Left ventricle myocardium inferior (tissue), 1 donor: ENCODE measurements at places on chromosomes 7 and 10.

DNA sequence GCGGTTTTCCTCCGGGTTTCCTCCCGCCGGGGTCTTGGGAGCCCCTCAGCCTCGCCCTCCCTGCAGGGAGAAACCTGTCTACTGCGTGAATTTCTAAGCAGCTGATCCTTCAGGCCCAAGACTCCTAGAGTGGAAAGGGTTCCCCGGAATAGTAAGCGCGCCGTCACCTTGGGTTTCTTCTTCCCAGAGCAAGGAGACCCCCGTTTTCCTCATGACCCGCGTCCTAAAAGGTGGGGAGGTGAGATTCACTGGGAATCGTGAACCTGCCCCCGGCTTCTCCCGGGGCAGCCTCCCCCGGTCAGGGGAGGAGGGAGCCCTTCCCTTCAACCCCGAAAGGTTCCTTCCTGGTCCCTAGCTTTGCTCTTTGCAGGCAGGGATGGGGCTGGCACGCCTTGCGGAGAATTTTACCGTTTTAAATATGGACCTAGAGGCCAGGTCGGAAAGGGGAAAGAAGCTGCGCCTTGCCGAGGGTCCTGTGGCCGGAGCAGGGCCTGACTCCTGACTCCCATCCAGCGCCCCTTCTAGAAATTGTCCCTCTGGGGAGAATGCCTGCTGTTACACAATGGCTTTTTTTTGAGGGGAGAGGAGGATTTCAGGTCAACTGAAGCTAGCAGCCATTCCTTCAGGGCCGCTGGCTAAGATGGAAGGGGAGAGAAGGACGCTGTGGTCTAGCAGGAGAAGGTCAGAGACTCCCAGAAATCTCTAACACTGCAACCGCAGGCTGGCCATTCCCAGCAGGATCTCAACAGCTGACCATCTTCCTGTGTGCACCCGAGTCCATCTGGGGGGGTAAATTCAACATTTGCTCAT lies 11.6 kb upstream of the MNX1 start:
- DNase-seq = no peak

DNA sequence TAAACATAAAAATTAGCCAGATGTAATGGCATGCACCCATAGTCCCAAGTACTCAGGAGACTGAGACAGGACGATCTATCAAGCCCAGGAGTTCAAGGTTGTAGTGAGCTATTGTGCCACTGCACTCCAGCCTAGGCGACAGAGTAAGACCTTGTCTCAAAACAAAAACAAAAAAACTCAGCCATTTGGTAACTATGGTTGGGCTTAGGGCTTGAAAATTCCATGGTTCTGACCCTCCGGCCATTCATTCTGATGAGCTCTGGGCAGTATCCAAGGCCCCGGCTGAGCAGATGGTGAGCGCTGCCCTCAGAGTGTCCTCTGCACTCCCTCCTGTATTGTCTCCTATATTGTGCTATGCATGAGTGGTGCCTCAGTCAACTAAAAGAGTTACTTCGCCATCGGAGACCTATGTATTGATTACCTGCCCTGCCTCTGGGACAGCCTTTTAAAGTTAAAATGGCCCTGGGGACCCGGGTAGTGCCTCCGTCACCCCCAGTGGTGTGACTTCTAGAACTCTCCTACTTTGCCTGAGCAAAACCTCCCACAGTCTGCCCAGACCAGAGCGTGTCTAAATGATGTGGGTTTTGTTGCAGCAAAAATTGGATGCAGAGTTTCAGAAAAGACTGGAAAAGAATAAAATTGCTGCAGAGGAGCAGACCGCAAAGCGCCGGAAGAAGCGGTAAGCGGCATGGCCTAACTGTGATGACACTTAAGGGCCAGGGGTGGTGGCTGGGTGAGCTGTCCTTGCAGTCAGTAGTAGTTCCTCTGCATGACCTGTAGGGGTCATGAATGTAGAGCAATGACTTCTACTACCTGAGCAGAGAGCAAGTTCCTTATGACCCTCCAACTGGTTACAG lies 8.1 kb downstream of the PRKRIP1 start:
- DNase-seq = no peak

DNA sequence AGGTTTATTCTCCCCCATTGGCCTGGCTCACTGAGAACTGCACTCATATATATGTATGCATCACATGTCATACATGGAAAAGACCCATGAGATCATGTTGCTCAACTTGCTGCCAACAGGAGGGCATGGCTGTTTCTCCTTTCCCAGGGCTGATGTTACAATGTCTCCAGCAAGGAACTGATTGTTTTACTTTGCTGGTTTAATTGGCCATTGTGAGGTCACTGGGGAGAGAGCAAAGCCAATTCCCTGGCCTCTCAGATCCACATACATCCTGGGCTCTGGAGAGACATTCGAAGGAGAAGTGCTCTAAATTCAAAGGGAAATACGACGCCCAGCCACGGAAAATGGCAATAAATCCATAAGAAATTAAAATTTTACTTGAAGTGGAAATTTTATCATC lies 287.8 kb downstream of the WDR11 start:
- no peak for DNase-seq

- no peak for DNase-seq
These were observed 2.3 kb downstream of the ZNF282 start for GRCh38 chr7:149197675-149198074.

DNA sequence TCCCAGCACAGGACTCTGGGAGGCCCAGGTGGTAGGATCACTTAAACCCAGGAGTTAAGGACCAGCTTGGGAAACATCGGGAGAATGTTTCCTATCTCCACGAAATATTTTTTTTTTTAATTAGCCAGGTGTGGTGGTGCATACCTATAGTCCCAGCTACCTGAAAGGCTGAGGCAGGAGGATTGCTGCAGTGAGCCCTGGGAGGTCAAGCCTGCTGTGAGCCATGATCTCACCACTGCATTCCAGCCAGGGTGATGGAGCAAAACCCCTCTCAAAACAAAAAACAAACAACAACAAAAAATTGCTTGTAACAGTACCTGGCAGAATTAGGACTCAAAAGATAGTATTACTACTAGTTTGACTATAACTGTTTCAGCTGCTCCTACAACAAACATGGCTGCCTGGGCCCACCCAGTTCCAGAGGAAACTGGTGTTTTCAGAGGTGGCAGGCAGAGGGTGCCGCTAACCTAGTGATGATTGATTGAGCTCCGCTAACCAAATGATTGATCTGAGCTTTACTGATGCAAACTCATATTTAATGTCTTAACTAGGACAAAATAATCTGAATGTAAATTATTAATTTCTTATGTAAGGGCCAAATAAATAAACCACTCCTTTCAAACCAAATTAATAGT lies 57.0 kb downstream of the AP3M1 start:
- no peak for DNase-seq

- DNase-seq = no peak
These were observed 639.7 kb downstream of the AUTS2 start for GRCh38 chr7:70237831-70238575.

GRCh38 chr7:41773756-41774155 lies 70.9 kb upstream of the INHBA start:
- DNase-seq = no peak

DNA sequence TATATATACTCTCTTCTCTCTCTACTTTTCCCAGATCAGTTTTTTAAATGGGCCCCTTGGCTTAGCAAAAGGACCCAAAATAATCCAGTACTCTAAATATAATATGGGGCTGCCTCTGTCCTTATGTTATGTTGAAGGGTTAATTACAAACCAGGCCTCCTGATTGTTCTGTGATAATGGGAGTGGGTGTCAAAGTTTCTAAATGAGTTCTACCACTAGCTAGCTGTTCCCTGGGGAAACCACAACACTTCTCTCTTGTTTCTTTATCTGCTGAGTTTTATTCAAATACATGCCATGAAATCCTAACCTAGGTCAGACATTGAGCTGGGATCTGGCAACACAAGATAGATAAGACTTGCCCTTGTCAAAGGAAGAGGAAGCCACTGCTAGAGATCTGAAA lies 3.8 kb downstream of the HTR5A start:
- DNase-seq = no peak

GRCh38 chr10:60446070-60446833 lies 56.6 kb upstream of the ANK3 start:
- DNase-seq = no peak

GRCh38 chr10:128080641-128081040 lies 45.6 kb downstream of the MKI67 start:
- DNase-seq = no peak

DNA sequence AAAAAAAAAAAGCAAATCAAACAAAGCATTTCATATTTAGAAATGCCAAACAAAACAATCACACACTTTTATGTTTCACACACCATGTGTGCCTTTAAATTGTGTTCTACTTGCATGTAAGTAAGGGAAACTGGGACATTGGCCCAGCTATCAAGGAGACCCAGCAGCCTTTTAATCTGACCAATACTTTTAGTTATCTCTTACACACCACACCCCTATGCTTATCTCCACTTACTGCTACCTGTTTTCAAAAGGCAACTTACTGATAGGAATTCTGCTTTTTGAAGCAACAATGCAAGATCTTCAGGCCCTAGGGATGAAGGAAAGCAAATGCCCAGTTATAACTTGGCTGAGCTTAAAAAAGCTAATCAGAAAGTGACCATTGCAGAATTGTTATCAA lies 1244.8 kb upstream of the SORCS1 start:
- DNase-seq = no peak

- DNase-seq = no peak
These were observed 3.6 kb downstream of the MCU start for GRCh38 chr10:72695496-72695895.
